Iris pigment epithelial cell (primary cell): ENCODE measurements at places on chromosomes 2 and 18.
A peak's percentile ranks its signal among the peaks of the same experiment; 100 is the strongest.

GRCh38 chr2:173087214-173087581, 11.6 kb downstream of the MAP3K20 start:
- DNase-seq: peak; percentile 28

DNA sequence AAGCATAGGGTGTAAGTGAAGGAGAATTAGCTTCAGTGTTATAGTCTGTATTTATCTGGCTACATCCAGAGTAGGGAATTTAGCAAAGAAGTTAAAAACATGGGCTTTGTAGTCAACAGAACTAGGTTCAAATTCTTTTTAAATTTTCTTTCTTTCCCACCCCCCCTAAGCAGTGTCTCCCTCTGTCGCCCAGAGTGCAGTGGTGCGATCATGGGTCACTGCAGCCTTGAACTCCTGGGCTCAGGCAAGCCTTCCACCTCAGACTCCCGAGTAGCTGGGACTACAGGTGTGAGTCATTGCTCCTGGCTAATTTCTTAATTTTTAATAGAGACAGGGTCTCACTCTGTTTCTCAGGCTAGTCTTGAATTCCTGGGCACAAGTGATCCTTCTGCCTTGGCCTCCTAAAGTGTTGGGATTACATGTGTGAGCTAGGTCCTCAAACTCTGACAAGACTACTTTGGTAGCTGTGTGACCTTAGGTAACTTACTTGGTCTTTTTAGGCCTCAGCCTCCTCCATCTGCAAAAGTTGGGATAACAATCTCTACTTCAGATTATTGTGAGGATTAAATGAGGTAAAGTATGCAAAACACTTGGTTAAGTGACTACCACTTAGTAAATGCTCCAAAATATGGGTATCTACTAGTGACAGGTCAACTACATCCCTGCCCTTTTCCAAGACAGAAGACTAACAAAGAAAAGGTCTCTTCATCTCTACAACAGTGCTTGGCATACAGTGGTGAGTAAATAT, 17.8 kb downstream of the DOK1 start:
- no peak for DNase-seq

GRCh38 chr2:160363961-160364360, 129.6 kb downstream of the RBMS1 start:
- no peak for DNase-seq

DNA sequence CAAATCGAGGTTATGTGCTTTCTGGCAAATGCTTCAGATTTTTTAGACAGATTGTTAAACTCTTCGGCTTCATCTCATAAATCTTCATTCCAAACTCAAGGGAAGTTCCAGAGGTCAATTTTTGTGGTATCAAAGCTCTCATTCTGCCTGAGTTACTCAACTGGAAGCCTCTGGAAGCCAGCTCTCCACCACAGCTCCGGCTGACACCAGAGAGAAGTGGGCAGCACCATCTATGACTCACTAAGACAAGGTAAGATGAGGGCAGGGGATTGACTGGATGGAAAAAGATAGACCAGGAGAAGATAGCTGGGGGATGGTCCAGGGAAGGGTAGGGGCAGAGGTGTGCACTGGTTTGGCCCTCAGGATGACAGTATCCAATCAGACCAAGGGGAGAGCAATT, 137.3 kb upstream of the HNRNPA3 start:
- DNase-seq: no peak

DNA sequence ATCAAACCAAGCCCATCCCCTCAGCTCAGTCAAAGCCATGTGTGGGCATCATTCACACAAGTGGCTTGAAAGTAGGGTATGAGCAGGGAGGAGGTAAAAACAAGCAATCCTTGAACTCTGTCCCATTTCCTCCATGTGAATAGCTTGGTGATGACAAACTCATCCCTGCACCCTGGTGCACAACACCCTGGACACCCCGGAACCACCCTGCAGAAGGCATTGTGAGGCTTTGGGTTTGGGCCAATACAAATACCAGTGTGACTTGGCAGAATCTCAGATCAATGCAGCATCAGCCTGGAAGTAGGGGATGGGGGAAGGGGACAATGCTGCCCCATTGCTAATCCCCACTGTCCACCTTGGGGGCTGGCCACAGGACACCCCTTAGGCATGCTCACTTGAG, 28.6 kb downstream of the TGFA start:
- no peak for DNase-seq

DNA sequence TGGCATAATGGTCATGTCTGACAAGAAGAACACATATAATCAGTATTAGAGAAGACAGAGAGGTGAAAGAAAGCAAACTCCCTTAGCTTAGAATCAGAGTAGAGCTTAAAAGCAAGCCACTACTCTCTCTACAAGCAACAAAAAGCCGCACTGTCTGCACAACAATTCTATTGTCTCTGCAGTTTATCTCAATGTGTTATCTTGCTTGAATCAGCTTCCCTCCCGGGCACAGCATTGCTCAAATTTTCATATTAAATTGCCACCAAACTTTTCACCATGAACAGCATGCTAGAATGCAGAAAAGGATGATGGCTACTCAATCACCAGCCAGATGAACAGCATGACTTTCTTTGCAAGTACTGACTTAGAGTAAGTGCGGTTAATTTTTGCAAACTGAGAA, 356.0 kb upstream of the KYNU start:
- DNase-seq: no peak

DNA sequence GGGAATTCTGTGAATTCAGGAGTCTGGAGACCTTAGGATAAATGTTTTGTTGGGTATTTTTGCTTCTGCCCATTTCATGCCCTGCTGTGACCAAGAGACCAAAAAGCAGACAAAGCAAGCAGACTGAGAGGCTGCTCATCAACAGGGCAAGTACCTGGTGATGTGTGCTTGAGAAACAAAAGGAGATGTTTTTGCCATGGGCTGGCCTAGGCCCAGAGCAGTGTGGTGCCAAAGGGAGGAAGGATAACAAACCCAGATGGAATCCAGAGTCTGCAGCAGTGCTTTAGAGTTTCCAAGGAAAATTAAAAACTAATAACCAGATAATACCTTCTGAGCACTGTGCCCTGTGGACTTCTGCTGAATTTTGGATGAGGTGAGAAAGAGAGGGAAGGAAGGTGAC, 538.4 kb downstream of the STK39 start:
- no peak for DNase-seq

- no peak for DNase-seq
Observed at GRCh38 chr2:226424971-226425370, 374.6 kb downstream of the IRS1 start.

DNA sequence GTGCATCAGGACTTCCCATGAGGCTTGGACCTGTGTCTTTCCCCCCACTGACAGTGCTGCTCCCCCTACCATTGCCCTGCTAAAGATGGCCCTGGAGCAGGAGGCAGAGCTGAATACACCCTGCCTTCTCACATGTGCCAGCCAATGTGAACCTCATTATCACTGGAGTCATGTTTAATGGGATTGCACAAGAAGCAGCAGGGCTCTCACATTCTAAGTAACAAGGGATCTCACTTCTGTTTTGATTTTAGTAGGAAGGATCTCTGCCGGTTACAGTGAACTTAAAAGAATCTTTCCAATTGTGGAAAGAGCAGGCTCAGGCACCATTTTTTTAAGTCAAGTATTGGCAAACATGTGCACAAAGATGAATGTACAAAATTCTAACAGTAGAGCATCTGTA, 322.1 kb upstream of the MEX3C start:
- DNase-seq: no peak

- DNase-seq: no peak
Observed at GRCh38 chr2:208099682-208100470, 24.4 kb downstream of the CRYGD start.

- DNase-seq: no peak
Observed at GRCh38 chr2:190670182-190670946, 21.5 kb downstream of the NAB1 start.

DNA sequence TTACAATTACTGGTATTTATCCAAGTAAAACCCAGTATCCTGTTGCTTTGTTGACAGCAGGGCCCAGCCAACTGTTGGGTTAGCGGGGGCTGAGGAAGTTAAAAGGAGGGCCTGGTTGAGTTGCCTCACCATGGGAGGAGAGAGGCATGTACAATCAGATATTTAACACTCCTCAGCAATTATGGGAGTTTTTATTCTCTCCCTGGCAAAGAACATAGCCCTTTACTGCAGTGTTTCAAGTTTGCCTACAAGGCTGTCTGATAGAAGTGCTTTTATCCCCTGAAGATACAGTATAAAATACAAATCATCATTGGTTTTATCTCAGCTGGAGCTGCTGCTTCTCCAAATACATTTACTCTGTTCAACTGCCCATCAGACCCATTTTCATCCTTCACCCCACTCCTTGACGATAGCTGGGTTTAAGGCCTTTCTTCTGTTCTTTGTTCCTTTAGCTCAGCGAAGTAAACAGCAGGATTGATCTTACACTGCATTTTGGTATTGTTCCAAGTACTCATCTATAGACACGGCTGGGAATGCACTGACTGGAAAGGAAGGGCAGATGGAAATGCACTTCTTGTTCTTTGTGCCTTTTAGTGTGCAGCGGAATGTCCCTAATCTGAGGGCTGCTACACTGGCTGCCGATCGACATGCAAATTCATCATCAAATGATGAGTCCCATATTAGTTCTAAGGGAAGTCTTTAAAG, 402.5 kb upstream of the SPRED2 start:
- no peak for DNase-seq

- DNase-seq: peak; percentile 89
Observed at GRCh38 chr2:109558076-109558882, 55.5 kb downstream of the SEPTIN10 start.

GRCh38 chr18:25830787-25831186, 259.6 kb downstream of the SS18 start:
- DNase-seq: peak; percentile 81

DNA sequence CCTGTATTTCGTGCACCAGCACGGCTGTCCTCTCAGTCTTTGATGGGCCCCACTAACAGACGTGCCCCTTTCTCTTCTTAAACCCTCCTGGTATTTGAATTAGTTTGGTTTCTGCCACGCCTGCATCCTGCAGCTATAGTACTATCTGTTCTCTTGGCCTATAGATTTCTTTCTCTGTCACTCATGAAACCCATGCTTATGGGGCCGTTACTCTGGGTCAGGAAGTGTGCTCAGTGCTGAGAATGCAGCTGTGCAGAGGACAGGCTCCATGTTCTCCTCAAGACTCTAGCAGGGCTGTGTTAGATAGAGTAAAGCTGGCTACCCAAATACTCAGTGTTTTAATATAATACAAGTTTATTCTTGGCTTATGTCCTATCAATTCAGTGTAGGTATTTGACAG, 180.0 kb downstream of the INSIG2 start:
- no peak for DNase-seq

GRCh38 chr2:135909976-135910375, 33.7 kb upstream of the MCM6 start:
- DNase-seq: peak; percentile 70

GRCh38 chr2:172012677-172013391, 13.1 kb downstream of the METAP1D start:
- DNase-seq: no peak

DNA sequence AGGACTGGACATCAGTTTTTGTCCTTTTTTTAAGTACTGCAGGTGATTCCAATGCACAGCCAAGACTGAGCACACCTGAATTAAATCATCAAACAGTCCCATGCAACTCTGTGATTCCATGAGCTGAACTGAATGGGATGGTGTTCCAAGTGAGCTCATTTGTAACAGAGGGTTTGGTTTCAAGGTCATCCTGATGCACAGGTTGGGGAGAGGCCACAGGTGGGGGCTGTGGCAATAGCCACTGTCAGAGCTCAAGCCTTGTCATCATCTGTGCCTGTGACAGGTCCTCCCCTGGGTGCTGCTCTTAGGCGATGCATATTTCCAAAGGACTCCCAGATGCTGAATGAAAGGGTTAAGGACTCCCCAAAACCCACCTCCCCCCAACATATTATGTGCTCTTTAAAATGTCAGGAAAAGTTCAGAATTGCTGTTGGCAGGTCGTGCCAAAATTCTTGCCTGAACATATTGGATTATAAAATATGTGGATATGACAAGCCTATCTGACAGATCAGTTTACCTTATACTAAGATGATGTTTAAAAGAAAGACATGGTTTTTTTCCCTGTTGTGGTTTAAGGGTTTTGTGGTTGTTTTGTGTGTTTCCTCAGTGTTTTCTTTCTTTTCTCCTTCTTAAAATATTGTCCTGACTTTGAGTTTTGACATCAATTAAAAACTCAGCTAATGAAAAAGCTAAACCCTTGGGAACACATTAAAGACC, 263.5 kb upstream of the SIX2 start:
- DNase-seq: no peak

DNA sequence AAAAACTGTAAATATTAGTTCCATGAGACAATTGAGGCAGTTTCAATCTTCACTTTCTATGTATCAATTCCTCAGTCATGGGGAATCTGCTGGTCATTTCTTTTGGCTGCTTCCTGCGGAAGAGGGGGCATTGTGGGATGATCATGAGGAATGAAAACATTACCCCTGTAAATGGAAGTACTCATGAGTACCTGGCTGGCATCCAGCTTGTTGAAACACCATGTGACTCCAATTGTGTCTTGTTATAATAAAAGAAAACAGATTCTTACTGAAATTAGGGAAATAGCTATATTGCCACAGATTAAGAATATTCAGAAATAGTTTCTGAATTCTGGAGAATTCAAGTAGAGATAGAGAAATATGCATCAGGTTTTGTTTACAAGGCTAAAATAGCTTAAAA, 41.6 kb upstream of the GPR39 start:
- DNase-seq: peak; percentile 26

GRCh38 chr2:181466661-181467576, 9.7 kb downstream of the ITGA4 start:
- DNase-seq: peak; percentile 74

- no peak for DNase-seq
Observed at GRCh38 chr2:198371921-198372543, 567.6 kb downstream of the PLCL1 start.

DNA sequence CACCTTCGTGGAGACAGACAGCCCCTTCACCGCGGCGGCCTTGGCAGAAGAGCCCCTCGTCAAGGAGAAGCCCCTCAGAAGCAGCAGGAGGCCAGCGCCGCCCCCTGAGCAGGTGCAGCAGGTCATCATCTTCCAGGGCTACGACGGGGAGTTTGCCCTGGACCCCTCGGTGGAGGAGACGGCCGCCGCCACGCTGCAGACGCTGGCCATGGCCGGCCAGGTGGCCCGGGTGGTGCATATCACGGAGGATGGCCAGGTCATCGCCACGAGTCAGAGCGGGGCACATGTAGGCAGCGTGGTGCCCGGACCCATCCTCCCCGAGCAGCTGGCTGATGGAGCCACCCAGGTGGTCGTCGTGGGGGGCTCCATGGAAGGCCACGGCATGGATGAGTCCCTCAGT, 145.7 kb downstream of the PTGR3 start:
- DNase-seq: no peak

GRCh38 chr2:178160601-178161000, 33.7 kb upstream of the OSBPL6 start:
- DNase-seq: no peak

- no peak for DNase-seq
Observed at GRCh38 chr2:45786030-45786835, 134.8 kb downstream of the PRKCE start.

- no peak for DNase-seq
Observed at GRCh38 chr2:33370636-33371265, 105.7 kb upstream of the RASGRP3 start.
